ENCODE measurements at places on chromosomes 2 and 18. TPM values are rescaled to one million over a fixed set of nuclear protein-coding genes. Genes with fewer than 3 reads are reported as not detected.

- no peak for DNase-seq
Measured at GRCh38 chr2:240178564-240178963, 38.1 kb upstream of the OTOS start.

DNA sequence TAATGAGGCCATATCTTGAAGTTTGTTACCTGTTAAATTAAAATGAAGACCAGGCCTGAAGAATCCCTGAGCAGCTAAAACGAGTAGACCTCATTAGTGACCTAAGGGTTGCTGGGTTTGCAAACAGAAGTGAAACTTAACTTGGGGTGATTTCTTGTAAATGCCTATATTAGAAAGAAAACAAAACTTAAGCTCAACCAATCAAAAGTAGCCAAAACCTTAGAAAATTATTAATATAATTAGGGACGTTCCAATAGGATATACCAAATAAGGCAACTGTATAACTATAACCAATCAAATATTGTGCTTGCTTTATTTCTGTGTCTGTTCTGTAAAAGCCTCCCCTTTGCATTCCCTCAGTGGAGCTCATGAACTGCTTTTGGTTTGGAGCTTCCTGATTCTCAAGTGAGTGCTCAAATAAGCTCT is 137.9 kb upstream of the VRK2 start:
- no peak for DNase-seq

GRCh38 chr18:48575301-48575657 is 36.4 kb downstream of the CTIF start:
- DNase-seq = no peak

Gene SERPINB4
- not detected for total RNA-seq

GRCh38 chr2:238974081-238974480 is 126.2 kb downstream of the TWIST2 start:
- peak; percentile 38 for DNase-seq

GRCh38 chr2:69159986-69160385 is 147.0 kb downstream of the ANTXR1 start:
- no peak for DNase-seq

DNA sequence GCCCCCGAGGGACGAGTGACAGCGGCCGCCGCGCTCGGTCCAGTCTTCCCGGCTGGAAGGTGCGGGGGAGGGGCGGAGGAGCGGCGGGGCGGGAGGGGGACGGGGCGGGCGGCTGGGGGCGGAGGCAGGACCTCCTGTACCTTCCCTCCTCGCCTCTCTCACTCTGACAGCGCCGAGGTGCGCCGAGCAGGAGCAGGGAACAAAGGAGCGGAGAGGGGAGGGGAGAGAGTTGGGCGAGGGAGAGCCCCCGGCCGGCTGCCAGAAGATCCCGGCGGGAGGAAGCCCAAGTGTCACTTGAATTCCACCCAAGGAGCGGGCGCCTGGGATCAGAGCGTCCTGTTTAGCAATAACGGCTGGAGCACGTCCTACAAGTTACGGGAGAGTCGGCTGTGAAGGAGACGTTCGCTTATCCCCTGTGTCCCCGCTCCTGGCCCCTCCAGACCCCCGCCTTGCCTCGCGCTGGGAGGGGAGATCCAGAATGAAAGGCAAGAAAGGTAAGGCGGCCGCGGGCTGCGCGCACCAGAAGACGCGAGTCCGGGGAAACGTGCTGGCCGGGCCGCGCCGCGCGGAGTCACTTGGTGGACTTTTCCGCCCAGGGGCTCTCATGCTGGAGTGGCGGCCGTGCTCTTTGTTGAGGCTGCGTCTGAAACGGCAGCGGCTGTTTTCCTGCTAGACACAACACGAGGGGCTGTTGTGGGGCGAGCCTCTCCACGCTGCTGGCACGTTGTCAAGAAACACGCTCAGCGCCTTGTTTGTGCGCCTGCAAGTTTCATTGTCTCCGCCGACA is at the start of gene TGIF1:
Gene TGIF1 (plus strand): TSS at position 161 of the 787 bp plus-strand sequence. CDS start 318 bp downstream, at position 479.
- peak; percentile 86 for DNase-seq

DNA sequence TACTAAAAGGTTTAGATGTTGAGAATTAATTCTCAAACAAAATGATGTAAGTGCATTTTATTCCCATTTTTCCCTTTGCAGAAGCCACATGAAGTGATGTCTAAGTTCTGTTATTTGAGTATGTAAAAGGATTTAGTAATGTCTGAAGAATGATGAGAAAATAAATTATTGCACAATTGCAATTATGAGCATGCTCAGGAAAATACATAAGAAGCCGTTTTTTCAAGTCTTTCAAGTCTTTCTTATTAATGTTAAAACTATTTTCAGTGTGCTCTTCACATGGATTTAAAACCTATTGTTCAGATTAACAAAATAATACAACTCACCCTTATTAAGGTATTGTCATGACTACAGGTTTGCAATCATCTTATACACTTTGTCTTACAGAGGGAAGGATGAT is 331.4 kb upstream of the NETO1 start:
- DNase-seq = no peak

DNA sequence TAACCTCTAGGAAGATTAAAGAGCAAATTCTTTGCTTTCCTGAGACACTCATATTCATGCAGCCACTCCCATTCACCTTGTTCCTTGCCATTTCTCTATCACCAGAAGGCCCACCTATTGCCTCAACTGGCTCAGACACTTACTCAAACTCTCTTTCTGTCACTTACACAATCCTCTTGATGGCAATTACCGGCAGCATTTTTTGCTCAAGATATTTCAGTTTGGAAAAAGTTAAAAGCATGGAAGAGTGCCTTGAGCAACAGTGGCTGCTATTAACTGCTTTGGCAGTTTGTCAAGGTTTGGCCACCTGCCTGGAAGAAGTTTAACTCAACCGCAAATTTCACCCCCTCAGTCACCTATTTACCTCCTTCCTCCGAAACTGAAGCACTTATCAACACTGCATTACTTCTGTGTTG is 1104.0 kb upstream of the PIK3C3 start:
- DNase-seq = peak; percentile 75

Gene DPYSL5
- 5.0 TPM for total RNA-seq

- DNase-seq = no peak
Measured at GRCh38 chr2:127511917-127512316, 14.4 kb downstream of the IWS1 start.

DNA sequence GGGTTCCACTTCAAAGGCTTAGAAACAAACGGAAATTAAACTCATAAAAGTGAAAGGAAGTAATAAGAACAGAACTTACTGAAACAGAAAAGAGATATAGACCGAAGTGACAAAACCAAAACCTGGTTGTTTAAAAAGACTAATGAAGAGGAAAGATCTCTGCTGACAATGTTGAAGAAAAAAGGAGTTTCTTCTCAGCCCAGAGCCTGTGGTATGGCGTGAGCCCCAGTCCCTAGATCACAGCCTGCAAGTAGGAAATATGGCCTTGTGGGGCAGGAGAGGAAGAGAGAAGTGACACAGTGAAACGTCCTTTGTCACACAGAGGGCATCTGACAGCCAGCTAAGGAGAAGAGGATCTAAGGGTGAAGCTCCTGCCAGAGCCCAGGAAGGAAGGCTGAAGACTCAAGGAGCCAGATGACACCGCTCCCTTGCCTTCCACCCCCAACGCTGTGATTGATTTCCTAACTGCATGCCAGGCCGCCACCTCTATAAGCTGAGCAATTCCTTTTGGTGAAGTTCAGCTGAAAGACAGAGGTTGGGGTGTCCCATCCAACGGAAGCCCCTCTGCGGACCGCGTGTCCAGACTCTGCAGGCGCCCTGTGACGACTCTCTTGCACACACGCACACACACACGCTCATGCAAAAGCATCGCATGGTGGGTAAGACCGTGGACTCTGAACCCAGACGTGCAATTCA is 141.1 kb downstream of the HDAC4 start:
- DNase-seq = no peak

DNA sequence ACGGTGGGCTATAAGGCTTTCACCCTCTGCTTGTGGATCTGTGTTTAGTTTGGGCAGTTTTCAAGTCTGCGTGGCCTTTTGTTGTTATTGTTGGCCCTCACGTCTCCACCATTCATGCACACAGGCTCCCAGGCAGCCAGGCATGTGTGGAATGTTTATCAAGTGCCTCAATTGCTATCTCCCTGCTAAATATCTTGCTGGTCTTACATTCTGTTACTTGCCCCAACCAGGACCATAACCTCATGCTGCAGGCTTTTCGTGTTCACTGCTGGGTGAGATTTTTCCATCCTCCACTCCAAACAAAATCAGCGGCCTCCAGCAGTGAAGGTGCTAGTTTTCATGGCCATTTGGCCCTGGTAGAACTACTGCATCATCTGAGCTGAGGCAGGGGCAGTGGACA is 63.0 kb upstream of the DSC1 start:
- no peak for DNase-seq

Gene LCT
- 0.14 TPM for total RNA-seq

DNA sequence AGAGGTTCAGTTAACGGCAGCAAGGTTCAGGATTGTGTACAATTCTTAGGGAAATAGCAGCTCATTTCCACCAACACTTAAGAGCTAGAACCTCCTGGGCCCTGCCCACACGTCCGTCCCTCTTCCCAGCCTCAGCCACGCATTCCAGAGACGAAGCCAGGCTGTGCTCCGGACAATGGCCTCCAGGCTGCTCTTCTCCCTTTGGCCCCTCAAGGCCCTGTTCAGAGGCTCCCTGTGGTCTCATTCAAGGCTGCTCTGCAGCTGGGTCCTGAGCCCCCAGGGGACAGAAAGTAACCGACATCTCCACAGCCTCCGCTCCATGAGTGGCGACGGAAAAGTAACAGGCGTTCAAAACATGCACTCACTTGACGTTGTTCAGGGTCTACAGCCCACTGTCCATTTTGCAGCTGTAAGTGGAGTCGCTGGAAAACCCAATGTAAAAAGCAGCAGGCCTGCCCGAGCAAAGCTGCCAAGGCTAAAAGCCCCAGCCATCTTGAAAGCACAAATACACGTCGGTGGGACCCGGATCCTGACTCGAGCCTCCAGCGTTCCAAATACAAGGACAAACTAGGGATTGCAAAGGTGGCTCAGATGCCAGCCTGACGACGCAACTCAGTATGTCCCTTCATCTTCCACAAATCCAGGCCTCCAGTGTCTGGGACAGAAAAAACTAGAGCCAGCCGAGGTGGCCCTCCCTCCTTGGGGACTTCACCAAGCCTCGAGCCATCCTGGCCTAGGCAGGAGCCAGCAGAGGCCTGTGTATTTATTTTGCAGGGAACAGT is 76.9 kb downstream of the NDUFA10 start:
- DNase-seq = no peak

GRCh38 chr2:85682378-85682777 is 11.8 kb upstream of the GNLY start:
- DNase-seq = no peak

DNA sequence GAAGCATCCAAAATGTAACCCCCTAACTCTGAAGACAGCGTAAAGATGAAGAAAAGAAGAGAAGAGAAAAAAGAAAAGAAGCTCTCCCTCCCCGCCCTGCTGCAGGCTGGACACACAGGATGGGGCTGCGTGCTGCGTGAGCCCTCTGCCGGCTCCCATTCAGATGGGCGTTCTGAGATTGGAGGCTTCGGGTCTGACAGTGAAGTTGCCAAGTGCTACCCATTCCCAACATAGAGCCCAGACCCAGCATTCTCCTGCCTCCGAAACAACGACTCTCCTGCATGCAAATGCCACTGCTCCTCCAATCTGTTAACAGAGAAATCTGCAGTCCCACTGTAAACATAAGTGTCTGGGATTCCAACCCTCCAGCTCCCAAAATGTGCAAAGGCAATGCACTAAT is 234.9 kb downstream of the BCL11A start:
- DNase-seq = no peak

DNA sequence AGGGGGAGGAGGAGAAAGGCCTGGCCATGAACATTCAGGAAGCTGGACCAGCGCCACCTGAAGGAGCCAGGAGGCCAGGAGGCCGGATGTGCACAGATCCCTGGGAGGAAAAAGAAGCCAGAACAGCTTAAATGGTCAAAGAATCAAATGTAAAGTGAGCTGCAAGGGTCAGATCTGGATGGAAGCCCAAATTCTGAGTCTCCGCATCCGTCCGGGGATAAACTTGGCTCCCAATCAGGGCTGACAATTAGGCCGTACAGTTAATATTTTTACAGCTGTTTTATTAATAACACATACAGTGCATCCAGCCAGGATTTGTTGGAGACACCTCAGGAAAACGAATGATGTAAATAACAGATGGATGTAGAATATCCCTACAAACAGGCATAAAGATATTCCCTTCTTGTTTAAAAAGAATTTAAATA is 495.1 kb upstream of the TCF4 start:
- DNase-seq = no peak

- DNase-seq = peak; percentile 94
Measured at GRCh38 chr2:47070920-47071824, 83.9 kb downstream of the STPG4 start.

DNA sequence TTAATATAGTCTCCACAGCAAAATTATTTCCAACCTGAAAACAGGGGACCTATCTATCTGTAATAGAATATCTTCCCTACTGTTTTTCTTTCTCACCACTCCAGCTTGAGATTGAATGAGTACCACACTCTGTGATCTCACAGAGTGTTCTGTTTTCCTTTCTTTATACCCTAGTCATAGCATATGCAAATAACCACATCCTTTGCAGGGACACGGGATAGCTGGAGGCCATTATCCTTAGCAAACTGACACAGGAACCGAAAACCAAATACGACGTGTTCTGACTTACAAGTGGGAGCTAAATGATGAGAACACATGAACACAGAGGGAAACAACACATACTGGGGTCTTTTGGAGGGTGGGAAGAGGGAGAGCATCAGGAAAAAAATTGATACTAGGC is 224.7 kb downstream of the SLC8A1 start:
- DNase-seq = peak; percentile 32

DNA sequence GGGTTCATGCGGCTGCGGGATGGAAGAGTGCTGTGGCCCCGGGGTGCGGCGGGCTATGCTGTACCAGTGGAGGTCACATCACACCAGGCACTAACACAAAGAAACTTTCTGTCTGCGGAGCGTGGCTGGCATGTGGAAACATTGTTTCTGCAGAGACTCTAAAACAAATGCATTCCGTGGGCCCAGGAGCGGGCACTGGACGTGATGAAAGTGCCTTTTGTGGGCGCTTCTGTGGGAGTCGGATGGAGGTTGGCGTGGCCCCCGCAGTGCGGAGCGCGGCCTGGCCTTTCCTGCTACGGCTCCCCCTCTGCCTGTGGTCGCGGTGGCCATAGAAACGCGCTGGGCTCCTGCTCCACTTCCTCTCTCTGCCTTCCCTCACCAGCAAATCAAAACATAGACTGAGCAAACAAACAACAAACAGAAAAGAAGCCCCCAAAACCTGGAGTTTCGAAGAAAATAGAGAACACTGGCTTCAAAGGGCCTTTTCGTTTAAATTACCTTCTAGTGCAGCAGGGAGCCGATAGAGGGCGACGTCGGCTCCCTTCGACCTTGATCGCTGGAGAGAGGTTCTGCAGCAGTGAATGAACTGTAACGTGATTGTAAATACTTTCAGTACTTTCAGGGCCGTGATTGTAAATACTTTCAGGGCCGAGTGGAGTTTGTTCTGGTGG is 51.4 kb downstream of the KIF5C start:
- DNase-seq = peak; percentile 26

- DNase-seq = peak; percentile 66
Measured at GRCh38 chr18:39647627-39648534, 2082.3 kb upstream of the CELF4 start.

Gene NYAP2
- total RNA-seq = 0.95 TPM

- no peak for DNase-seq
Measured at GRCh38 chr2:139626128-139626527, 845.9 kb upstream of the NXPH2 start.

All from H4 (cell line).